Naive thymus-derived CD4-positive, alpha-beta T cell (primary cell): ENCODE measurements at places on chromosomes 7 and 10. TPM values are rescaled to one million over a fixed set of nuclear protein-coding genes. Genes with fewer than 3 reads are reported as not detected.

DNA sequence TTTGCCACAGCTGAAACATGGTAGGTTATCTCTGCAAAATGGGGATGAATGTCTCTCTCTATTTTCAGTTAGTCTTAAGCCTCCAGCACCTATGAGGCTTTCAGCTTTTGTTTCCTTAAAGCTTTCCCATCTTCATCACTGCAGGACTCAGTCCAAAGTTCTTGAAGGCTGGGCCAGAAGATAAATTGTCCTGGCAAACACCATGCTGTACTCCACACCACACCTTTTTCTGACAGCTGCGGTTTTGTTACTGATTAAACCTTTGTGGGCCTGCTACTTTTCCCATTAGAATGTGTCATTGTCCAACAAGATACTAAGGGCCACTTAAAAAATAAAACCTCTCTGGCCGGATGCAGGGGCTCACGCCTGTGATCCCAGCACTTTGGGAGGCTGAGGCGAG, 87.2 kb upstream of the A1CF start:
- H3K4me3 ChIP-seq, result no peak overlapping the region
- H3K27me3 ChIP-seq, result no peaks in the 10 kb centered on the region
- no peaks in the 10 kb centered on the region for H3K36me3 ChIP-seq

GLI3 gene
- not detected for total RNA-seq

GRCh38 chr10:98062424-98062823, 32.0 kb upstream of the CRTAC1 start:
- no peaks in the 10 kb centered on the region for H3K36me3 ChIP-seq
- H3K27ac ChIP-seq, result no peak overlapping the region
- H3K27me3 ChIP-seq, result no peaks in the 10 kb centered on the region

GRCh38 chr7:27745064-27745583, 5.2 kb downstream of the TAX1BP1 start:
- no peak overlapping the region for H3K4me3 ChIP-seq
- peaks cover 18% of the 10 kb centered on the region for H3K4me1 ChIP-seq
- H3K36me3 ChIP-seq, result peaks cover 14% of the 10 kb centered on the region
- no peak for DNase-seq
- H3K27ac ChIP-seq, result no peak overlapping the region

DNA sequence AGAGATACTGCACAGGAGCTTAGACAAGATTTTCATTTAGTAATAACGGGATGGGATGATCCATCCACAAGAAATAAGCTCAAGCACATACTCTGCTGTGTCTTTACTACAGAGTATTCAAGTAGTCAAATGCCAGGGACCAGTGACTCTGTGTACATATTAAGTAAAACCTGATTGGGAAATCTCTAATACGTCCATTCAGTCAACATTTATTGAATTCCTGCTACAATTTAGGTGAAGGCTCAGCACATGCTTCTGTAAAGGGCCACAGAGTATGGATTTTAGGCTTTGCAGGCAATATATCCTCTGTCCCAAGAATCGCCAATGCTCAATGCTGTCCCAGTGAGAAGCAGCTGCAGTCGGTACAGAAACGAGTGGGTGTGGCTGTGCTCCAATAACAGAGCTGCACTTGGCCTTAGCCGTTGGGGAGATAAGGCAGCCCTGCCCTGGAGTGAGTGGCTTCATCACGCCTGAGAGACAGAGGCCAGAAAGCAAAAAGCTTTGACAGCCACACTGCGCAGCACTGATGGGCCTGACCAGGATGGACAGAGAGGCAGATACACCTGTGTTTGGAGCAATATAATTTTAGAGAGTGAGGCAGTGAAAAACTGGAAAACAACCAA, 186.8 kb downstream of the PARD3 start:
- no peaks in the 10 kb centered on the region for H3K36me3 ChIP-seq
- no peak overlapping the region for H3K27ac ChIP-seq
- no peaks in the 10 kb centered on the region for H3K4me1 ChIP-seq
